ENCODE measurements at places on chromosomes 4 and X. TPM values are rescaled to one million over a fixed set of nuclear protein-coding genes. Genes with fewer than 3 reads are reported as not detected.

The CWH43 gene
- total RNA-seq: not detected

The TLR7 gene
- 0.60 TPM for total RNA-seq

The TMEM144 gene
- total RNA-seq: 58.9 TPM

The HEPH gene
- total RNA-seq: 161 TPM

The MTHFD2L gene
- total RNA-seq: 29.4 TPM

The SYP gene
- 1.4 TPM for total RNA-seq

The FLNA gene
- total RNA-seq: 220 TPM

GRCh38 chr4:3037957-3038461, 36.3 kb downstream of the HTT-AS start:
- no peak for DNase-seq
- H3K27me3 ChIP-seq: no peaks in the 10 kb centered on the region
- H3K36me3 ChIP-seq: no peaks in the 10 kb centered on the region
- no peaks in the 10 kb centered on the region for H3K4me1 ChIP-seq
- no peak overlapping the region for H3K4me3 ChIP-seq

GRCh38 chr4:112060212-112060611, 85.0 kb upstream of the FAM241A start:
- H3K27me3 ChIP-seq: no peaks in the 10 kb centered on the region
- DNase-seq: peak; percentile 29
- H3K27ac ChIP-seq: no peak overlapping the region
- H3K4me3 ChIP-seq: no peak overlapping the region

GRCh38 chr4:36187723-36188333, 56.5 kb downstream of the ARAP2 start:
- H3K4me3 ChIP-seq: no peak overlapping the region
- no peak overlapping the region for H3K27ac ChIP-seq
- DNase-seq: peak; percentile 26
- no peaks in the 10 kb centered on the region for H3K27me3 ChIP-seq

GRCh38 chr4:85728464-85728863, 253.5 kb downstream of the ARHGAP24 start:
- no peaks in the 10 kb centered on the region for H3K36me3 ChIP-seq
- peaks cover 3% of the 10 kb centered on the region for H3K4me1 ChIP-seq
- no peak overlapping the region for H3K4me3 ChIP-seq
- no peak overlapping the region for H3K27ac ChIP-seq
- H3K27me3 ChIP-seq: no peaks in the 10 kb centered on the region

GRCh38 chr4:115353370-115353769, 239.9 kb upstream of the NDST4 start:
- no peaks in the 10 kb centered on the region for H3K4me1 ChIP-seq
- H3K4me3 ChIP-seq: no peak overlapping the region
- no peaks in the 10 kb centered on the region for H3K36me3 ChIP-seq
- no peak overlapping the region for H3K27ac ChIP-seq
- H3K27me3 ChIP-seq: no peaks in the 10 kb centered on the region
- DNase-seq: no peak

DNA sequence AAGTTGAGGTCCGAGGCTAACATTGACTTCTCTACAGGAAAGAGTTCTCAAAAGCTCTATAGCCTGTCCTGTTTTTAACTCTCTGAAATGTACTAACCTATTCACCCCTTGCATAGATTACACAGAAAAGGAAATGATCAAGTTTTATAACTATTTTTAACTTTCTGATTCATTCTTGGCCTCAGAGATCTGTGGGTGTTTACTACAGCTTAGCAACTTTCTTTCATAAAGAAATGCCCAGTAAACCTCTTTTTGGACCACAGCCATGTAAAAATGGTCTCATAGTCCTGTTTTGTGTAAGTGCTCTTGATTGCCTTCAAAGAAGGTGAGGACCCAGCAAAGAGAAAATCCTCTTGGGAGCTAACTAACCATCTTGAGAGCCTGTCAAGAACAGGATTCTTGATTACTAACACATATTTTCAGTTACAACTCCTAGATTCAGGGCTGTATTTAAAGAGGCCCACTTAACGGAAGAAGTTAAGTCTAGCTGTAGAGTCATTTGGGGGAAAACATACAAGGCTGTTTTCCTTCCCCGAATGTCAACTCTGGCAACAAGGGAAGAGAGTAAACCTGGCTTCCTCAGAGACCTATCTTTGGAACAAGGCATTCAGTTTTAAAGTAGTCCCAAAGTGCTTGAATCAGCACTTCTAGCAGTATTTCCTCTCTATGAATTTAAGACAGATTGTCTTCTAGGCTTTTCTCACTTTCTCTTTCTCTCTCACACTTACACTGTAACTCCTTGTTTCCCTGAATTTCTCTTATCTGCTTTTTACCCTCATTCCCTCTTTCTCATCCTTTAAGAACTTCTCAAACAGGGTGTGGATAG, 78.2 kb downstream of the IL21 start:
- no peak for DNase-seq
- H3K27me3 ChIP-seq: no peaks in the 10 kb centered on the region

DNA sequence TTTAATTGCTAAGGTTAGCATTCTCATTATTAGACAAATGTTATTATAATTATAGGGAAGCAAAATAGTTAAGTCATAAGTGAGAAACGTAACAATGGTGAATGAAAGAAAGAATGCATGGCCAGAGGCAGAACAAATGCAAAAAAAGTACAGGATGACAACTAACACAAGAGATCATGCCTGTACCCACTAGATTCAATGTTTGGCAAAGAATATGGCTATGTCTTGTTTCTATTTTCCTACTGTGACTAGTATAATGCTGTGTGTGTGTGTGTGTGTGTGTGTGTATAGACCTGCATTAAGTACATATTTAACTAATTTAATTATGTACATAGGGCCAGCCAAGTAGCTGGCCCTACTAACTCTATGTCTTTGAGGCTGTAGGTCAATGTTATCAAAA, 12.9 kb upstream of the BMP2K start:
- peaks cover 1% of the 10 kb centered on the region for H3K4me1 ChIP-seq
- H3K4me3 ChIP-seq: no peak overlapping the region
- no peak for DNase-seq
- no peaks in the 10 kb centered on the region for H3K36me3 ChIP-seq

- no peaks in the 10 kb centered on the region for H3K36me3 ChIP-seq
- peaks cover 5% of the 10 kb centered on the region for H3K4me1 ChIP-seq
- H3K27ac ChIP-seq: peak overlapping the region; percentile 98
- peak overlapping the region; percentile 95 for H3K4me3 ChIP-seq
Measured at GRCh38 chr4:125833-126232, 1.5 kb downstream of the ZNF718 start.

DNA sequence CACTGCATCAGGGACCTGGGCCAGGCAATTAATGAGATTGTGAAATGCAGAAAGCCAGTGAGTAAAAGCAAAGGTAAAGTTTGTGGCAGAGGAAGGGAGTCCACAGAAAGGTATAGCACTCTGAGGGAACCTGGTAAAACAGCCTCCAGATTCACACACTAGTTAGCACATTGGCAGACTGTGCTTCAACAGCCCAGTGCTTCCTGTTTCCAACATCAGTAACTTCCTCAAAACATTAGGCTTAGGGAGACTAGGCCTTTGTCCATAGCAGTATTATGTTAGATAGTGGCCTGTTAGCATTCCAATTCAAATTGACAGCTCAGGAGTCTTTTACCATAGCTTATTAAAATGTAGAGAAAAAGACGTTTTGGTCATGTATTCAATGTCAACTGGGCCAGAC, 582.6 kb upstream of the ACTRT1 start:
- H3K4me1 ChIP-seq: no peaks in the 10 kb centered on the region
- H3K4me3 ChIP-seq: no peak overlapping the region
- no peaks in the 10 kb centered on the region for H3K27me3 ChIP-seq
- DNase-seq: no peak

DNA sequence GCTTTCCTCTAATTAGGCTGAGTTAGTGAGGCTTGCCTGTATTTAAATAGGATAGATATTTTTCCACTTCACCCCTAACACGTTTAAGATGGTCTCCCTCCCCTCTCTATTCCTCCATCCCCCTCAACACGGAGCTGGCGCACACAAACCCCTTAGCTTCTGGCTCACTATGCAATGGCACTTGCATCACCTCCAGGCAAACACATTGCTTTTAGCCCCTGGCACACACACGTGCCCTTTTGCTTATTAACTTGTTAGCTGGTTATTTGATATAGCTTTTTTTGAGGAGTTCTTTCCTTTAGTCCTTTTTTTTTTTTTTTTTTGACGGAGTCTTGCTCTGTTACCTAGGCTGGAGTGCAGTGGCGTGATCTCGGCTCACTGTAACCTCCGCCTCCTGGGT, 94.3 kb downstream of the HDAC8 start:
- no peak for DNase-seq
- H3K27ac ChIP-seq: peak overlapping the region; percentile 78
- peaks cover 5% of the 10 kb centered on the region for H3K4me1 ChIP-seq
- H3K4me3 ChIP-seq: no peak overlapping the region
- H3K36me3 ChIP-seq: no peaks in the 10 kb centered on the region
- no peaks in the 10 kb centered on the region for H3K27me3 ChIP-seq

DNA sequence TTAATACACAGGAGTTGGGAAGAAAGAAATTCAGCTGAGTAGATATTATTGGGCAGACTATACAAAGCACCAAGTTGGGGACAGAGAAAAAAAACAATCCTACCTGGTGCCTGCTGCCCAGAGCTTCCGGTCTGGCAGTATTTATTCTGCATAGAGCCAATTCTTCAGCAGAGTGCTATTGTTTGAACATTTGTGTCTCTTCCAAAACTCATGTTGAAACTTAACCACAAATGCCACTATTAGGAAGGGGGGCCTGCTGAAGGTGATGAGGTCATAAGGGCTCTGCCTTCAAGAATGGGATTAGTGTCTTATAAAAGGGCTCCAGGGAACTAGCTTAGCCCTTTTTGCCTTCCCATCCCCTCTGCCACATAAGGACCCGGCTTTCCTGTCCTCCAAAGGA, 136.2 kb downstream of the EVC2 start:
- DNase-seq: no peak
- H3K27me3 ChIP-seq: no peaks in the 10 kb centered on the region
- no peak overlapping the region for H3K4me3 ChIP-seq
- H3K36me3 ChIP-seq: no peaks in the 10 kb centered on the region

DNA sequence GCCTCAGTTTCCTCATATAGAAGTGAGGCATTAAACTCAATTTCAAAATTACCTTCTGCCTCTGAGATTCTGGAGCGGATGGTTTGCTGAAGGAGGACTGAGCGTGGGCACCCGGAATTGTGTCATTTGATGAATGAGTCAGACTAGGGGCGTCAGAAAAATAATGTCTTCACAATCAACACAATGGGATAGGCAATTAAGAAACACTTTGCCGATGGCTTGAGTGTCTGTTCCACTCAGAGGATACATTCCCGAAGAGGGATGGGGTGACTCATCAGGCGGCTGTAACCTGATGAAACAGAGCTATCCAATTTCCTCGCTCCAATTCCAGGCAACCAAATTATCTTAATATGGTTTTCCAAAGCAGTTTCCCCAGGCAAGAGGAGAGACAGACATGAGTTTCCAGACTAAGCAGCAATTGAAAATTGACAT, 1.2 kb upstream of the CHRNA9 start:
- H3K27me3 ChIP-seq: no peaks in the 10 kb centered on the region
- DNase-seq: peak; percentile 36
- H3K27ac ChIP-seq: no peak overlapping the region
- H3K4me3 ChIP-seq: no peak overlapping the region
- no peaks in the 10 kb centered on the region for H3K4me1 ChIP-seq

GRCh38 chr4:148270630-148271029, 171.6 kb downstream of the NR3C2 start:
- H3K27me3 ChIP-seq: no peaks in the 10 kb centered on the region
- no peaks in the 10 kb centered on the region for H3K4me1 ChIP-seq
- DNase-seq: no peak
- H3K27ac ChIP-seq: no peak overlapping the region
- no peaks in the 10 kb centered on the region for H3K36me3 ChIP-seq
- no peak overlapping the region for H3K4me3 ChIP-seq

- no peak for DNase-seq
- no peaks in the 10 kb centered on the region for H3K27me3 ChIP-seq
- no peaks in the 10 kb centered on the region for H3K36me3 ChIP-seq
- H3K4me1 ChIP-seq: peaks cover 40% of the 10 kb centered on the region
Measured at GRCh38 chr4:184344435-184344834, 126.8 kb upstream of the ENPP6 start.

DNA sequence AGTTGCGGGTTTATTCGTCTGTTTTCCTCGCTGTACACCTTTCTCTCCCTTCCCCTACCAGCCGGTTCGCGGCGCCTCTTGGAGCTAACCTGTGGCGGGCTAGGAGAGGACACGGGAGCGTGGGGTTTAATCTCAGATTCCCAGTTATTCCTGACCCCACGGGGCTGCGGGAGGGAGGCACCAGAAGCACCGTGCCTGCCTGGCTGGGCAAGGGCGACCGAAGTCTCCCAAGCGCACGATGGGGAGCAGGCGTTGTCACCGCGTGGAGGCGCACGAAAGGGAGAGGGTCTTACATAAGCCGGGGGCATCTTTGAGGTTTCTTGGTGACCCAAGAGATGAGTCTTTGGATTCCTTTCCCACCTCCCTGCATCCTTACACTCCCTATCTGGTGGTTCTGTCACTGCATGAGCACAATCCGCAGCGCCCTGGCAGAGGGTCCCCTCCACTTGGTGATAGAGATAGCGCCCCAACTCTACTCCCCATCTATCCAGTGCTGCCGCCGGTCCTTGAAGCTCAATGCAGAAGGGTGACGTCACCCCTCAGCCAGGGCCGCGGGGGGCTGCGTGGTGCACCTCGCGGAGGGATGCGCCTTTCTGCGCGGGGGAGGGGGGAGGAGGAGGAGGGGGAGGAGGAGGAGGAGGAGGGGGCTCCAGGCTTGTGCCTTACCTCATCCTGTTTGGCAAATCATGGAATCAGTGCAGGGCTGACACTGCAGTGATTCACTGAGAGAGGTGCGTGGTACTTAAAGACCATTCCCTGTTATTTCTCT, 793 bp downstream of the TSPAN7 start:
- DNase-seq: peak; percentile 37
- H3K27ac ChIP-seq: no peak overlapping the region
- peak overlapping the region; percentile 52 for H3K4me3 ChIP-seq
- no peaks in the 10 kb centered on the region for H3K36me3 ChIP-seq
- no peaks in the 10 kb centered on the region for H3K4me1 ChIP-seq

- no peak overlapping the region for H3K4me3 ChIP-seq
- DNase-seq: peak; percentile 16
- peak overlapping the region; percentile 70 for H3K27ac ChIP-seq
- H3K4me1 ChIP-seq: peaks cover 37% of the 10 kb centered on the region
Measured at GRCh38 chr4:119735165-119735651, 106.6 kb upstream of the PDE5A start.

GRCh38 chrX:15854080-15854655, 445 bp downstream of the AP1S2 start:
- peak; percentile 79 for DNase-seq
- peak overlapping the region; percentile 83 for H3K4me3 ChIP-seq
- peak overlapping the region; percentile 79 for H3K27ac ChIP-seq
- no peaks in the 10 kb centered on the region for H3K27me3 ChIP-seq
- no peaks in the 10 kb centered on the region for H3K36me3 ChIP-seq

- H3K36me3 ChIP-seq: no peaks in the 10 kb centered on the region
- H3K27ac ChIP-seq: no peak overlapping the region
- no peak overlapping the region for H3K4me3 ChIP-seq
- DNase-seq: no peak
- no peaks in the 10 kb centered on the region for H3K27me3 ChIP-seq
Measured at GRCh38 chr4:76823495-76823894, 74.4 kb downstream of the SOWAHB start.

DNA sequence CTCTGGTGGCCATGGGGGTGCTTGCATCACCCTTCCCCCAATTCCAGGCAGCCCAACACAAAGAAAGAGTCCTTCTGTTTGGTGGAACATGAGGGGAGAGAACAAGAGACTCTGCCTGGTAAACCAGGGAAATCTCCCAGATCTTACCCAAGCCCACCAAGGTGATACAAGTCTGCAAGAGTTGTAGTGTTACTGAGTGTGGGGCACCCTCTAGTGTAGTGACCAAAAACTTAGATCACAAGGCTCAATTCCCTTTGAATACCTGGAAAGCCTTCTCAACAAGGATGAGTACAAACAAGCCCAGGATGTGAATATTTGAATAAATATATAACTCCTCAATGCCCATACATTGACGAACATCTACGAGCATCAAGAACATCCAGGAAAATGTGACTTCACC, 64.7 kb downstream of the IL13RA2 start:
- no peak for DNase-seq
- no peaks in the 10 kb centered on the region for H3K36me3 ChIP-seq
- no peak overlapping the region for H3K27ac ChIP-seq
- H3K4me3 ChIP-seq: no peak overlapping the region
